Hindlimb muscle (tissue), 1 donor: ENCODE measurements at places on chromosomes 3 and 15. TPM values are rescaled to one million over a fixed set of nuclear protein-coding genes. Genes with fewer than 3 reads are reported as not detected.

The MESP1 gene
- polyA plus RNA-seq, result 1.3 TPM

DNA sequence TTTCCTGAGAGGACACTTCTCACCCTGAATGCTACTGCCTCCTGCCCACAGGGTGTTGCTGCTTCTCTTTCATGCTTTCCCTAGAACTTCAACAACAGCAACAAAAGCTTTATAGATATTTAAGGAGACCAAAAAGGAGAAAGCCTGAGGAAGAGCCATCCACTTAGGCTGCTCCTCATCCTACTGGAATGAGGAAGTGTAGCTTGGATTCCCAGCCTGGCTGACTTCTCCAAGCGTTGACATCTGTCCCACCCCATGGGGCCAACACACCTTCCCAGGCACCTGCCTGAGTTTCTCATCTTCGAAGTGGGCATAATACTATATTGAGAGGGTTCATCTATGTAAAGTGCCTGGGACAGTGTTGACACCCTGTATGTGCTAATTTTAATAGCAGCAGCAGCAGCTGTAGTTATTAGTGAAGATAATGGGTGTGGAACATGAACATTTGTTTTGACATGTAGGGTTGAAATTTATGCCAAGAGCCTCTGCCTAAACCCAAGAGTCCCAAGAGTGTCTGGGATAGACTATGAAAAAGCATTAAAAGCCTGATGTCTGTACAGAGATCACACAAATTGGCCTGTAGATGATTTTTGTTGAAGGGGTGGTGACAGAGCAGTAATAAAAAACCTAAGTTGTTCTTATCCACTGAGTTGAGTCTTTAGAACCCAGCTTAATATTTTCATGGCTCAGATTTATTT, 96.5 kb upstream of the PIAS1 start:
- DNase-seq, result no peak

The PPARG gene
- 10.7 TPM for polyA plus RNA-seq

The C2CD4A gene
- polyA plus RNA-seq, result not detected

- no peak for DNase-seq
Measured at GRCh38 chr3:38110314-38111050, 26.4 kb downstream of the ACAA1 start.

DNA sequence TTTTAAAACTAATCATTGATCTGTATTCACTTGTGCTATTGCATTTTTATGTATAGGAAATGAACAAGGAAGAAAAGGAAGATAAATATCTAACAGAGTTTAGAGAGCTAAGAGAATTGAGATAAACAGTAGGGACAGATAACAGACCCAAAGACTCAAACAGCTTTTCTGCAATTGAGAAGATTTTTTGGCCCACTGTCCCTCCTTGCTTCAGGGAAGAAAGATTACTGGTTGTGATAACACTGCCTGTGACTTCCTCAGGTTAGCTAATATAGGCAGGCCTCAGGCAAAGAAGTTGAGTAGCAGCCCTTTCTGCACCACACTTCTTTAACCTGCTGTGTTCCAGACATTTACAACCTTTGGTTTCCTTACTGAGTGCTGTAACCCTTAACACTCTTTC, 2.7 kb upstream of the COX17 start:
- DNase-seq, result no peak

- no peak for DNase-seq
Measured at GRCh38 chr15:67762610-67763368, 62.5 kb upstream of the SKOR1 start.
